Breast epithelium (tissue), 4 donors: ENCODE measurements at places on chromosomes 2 and 18.

- H3K36me3 ChIP-seq: no peaks in the 10 kb centered on the region
- no peak for DNase-seq
- H3K4me3 ChIP-seq: no peak overlapping the region
- H3K27ac ChIP-seq: no peak overlapping the region
These were observed 318.7 kb downstream of the MEIS1 start for GRCh38 chr2:66753660-66754059.

DNA sequence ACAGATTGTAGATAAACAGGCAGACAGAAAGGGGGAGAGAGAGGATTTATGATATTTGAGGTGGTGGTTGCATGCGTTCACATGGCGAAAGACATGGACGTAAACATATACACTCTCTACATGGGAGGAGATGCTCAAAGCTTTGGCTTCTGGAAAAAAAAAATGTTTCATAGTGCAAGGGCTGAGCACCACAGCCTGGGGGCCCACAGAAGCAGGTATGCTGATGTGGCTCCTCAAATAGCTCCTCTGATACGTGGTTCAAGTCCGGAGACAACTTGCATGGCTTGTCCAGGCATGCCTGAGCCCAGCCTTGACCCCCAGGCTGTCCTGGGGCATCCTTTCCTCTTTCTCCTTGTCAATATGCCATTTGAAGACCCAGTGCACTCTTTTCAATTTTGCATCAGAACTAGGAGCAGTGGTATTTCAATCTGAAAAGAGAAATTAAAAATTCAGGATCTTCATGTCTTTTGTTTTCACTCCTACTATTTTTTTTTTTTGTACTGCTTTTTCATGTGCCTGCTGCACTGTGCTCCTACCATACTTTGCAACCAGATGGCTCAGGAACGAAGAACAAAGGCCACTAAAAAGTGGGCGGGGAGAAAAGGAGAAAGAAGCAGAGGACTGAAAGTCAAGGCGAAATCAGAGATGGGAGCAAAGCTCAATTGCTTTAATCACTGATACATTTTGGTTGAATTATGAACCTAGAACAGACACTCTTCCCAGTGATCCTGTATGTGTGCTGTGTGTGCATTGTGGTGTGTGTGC lies 495.7 kb upstream of the TCF4 start:
- no peaks in the 10 kb centered on the region for H3K27me3 ChIP-seq
- H3K4me1 ChIP-seq: no peaks in the 10 kb centered on the region
- H3K36me3 ChIP-seq: no peaks in the 10 kb centered on the region
- H3K27ac ChIP-seq: no peak overlapping the region
- no peak for DNase-seq
- no peak overlapping the region for H3K4me3 ChIP-seq

DNA sequence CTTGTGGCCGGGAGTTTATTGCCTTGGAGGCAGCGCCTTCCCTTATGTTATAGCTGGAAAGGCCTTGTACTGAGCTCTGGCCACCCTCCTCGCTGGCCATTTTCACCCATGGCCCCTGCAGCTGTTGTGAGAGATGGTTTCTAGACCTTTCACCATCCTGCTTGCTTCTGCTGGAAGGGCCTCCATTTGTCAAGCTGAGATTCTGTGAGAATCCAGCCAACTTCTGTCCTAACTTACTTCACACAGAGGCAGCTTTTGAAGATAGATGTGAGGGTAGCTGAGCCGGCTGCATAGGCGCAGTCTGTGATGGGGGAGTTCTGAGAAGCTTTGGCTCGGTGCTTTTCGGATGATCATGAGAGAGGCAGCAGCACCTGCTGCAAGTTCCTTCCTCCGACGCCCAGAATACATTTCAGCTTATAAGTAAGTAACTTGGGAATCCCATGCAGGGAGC lies 8.7 kb downstream of the CTIF start:
- peaks cover 10% of the 10 kb centered on the region for H3K4me1 ChIP-seq
- peak overlapping the region; percentile 82 for H3K27ac ChIP-seq
- no peak overlapping the region for H3K4me3 ChIP-seq
- H3K36me3 ChIP-seq: no peaks in the 10 kb centered on the region

DNA sequence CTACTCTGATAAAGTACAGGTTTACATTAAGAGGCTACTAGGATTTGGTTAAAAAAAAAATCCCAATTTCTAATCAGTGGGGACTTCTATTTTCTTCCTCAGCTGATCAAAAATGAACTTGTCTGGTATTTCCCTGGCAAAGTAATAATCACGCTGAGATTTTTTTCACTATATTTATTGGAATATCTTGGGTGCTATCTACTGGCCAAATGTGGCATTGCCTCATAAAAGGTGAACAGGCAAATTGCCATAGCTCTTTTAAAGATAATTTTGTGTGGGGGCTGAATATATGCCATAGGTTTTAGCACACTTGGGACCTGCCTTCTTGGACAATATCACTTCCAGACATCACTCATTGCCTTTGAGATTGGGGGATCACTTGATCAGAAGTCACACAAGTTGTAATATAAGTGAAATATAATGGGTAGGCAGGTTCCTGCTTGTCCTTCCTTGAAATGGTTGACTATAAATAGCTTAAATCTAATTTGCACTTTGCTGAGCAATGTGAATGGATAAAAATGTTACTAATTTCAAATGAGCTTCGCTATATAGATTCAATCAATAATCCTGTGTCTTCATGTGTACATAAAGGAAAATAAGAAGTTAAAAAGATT lies 7.0 kb upstream of the NXPH2 start:
- H3K4me1 ChIP-seq: no peaks in the 10 kb centered on the region
- H3K27ac ChIP-seq: no peak overlapping the region
- no peak overlapping the region for H3K4me3 ChIP-seq
- H3K36me3 ChIP-seq: no peaks in the 10 kb centered on the region

GRCh38 chr18:22640281-22640842 lies 222.6 kb upstream of the CTAGE1 start:
- no peaks in the 10 kb centered on the region for H3K36me3 ChIP-seq
- DNase-seq: no peak
- H3K4me1 ChIP-seq: no peaks in the 10 kb centered on the region
- H3K4me3 ChIP-seq: no peak overlapping the region

- H3K36me3 ChIP-seq: no peaks in the 10 kb centered on the region
- no peak overlapping the region for H3K4me3 ChIP-seq
- no peaks in the 10 kb centered on the region for H3K4me1 ChIP-seq
- no peak overlapping the region for H3K27ac ChIP-seq
- H3K27me3 ChIP-seq: no peaks in the 10 kb centered on the region
These were observed 17.1 kb upstream of the ATRAID start for GRCh38 chr2:27194538-27195354.
